CD4-positive, alpha-beta T cell treated with Interleukin-6 for 4 hours (primary cell): ENCODE measurements at places on chromosomes 16 and 17.
A peak's percentile ranks its signal among the peaks of the same experiment; 100 is the strongest.

GRCh38 chr16:80273635-80274538, 266.9 kb upstream of the DYNLRB2 start:
- DNase-seq = no peak

- no peak for DNase-seq
Measured at GRCh38 chr17:1413281-1413791, 13.3 kb upstream of the YWHAE start.

- DNase-seq = no peak
Measured at GRCh38 chr17:35847006-35847405, 21.7 kb downstream of the HEATR9 start.

DNA sequence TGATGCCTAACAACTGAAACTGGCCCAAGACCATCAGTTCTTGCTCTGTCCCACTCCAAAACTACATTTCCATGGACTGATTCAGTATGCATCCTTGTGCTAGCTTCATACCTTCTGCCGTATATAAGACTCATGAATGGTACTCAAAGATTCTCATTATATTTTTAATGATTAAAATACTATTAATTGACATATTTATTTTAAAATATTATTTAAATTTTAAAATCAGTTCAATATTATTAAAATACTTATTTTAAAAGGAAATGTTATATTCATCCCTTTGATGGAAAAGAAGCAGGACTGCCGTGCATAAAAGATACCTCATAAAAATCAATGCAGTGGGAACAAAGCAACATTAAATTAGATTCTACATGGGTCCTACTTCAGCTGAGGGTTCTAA, 153.4 kb downstream of the AXIN2 start:
- DNase-seq = no peak

DNA sequence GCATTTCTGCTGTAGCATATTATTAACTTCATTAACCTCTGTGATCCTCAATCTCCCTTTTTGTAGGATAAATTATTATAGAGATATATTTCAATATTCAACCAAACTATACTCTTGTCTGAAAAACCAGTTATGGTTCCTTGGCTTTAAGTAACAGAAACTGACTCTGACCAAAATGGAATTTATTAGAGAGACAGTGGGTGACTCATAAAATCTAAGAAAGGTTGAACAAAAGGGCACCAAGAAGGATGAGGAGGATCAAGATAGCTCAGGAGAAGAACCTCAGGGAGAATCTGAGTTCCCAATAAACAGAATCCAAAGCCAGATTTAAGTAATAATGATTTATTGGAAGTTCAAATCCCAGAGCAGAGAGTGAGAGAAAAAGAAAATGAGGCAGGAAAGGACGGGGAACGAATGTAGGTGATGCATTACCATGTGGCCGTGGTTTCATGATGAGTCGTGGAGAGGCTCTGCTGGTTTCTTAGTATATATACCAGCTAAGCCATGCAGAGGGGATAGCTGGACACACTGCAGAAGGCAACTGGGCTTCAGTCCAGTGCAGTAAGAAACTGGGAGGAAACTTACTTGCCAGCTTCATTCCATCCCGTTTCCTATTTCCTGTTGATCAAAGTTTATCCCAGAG, 151.5 kb upstream of the GOT2 start:
- no peak for DNase-seq

- DNase-seq = no peak
Measured at GRCh38 chr17:6261466-6261865, 173.5 kb downstream of the AIPL1 start.

- DNase-seq = no peak
Measured at GRCh38 chr16:12646098-12646489, 157.6 kb downstream of the CPPED1 start.

DNA sequence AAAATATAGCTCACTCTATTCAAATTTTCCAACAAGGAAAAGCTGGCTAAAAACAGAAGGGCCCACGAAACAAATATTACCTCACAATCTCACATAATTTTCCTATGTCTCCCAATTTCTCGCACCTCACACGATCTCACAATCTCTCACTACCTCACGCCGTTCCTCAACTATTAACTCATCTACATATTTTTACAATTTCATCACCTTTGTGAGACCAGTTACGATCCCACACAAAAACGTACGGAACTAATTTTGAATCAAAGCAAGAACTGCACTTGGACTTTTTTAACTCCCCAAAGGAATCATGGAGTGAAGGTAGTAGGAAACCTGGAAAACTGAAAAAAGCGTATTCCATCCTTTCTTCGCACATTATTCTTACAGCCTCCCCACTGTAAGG, 1.1 kb downstream of the CBX1 start:
- no peak for DNase-seq

- no peak for DNase-seq
Measured at GRCh38 chr17:70120425-70120824, 45.4 kb downstream of the KCNJ16 start.

GRCh38 chr16:4142268-4142667, 26.0 kb upstream of the ADCY9 start:
- peak; percentile 28 for DNase-seq

- DNase-seq = no peak
Measured at GRCh38 chr16:20611975-20612481, 35.9 kb upstream of the ACSM2B start.

DNA sequence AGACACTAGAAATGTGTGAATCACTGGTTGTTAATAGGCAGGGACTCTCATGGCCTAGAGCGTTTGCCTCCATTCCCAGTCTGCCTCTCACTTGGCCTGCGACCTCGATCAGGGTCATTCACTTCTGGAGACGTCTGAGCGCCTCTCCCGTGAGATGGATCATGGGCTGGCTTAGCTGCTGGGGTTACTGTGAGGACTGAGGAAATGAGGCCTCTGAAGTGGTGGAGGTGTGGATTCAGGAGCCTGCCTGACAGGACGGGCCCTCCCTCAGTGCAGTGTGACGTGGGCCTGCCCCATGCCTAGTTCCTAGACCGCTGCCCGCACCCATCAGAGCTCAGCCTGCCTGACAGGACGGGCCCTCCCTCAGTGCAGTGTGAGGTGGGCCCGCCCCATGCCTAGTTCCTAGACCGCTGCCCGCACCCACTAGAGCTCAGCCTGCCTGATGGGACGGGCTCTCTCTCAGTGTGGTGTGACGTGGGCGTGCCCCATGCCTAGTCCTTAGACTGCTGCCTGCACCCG, 61.9 kb downstream of the BANP start:
- DNase-seq = no peak

DNA sequence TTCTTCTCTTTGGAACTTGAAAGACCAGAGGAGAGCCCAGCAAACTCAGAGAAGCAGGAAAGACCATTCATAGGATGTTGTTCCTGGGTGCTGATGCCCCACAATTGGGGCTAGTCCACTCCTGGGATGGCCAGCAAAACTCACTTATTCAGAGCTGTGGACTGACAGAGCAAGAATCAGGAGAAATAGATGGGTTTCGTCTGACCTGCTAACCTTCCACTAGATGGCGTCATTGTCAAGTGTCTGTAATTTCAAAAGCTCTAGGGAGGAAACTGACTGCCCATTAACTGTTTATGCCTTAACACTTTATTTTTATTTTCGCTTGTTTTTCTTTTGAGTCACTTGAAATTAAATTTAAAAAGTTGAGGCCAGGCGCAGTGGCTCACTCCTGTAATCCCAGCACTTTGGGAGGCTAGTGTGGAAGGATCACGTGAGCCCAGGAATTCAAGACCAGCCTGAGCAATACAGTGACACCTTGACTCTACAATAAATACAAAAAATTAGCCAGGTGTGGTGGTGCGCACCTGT, 28.7 kb upstream of the MILR1 start:
- DNase-seq = peak; percentile 37

DNA sequence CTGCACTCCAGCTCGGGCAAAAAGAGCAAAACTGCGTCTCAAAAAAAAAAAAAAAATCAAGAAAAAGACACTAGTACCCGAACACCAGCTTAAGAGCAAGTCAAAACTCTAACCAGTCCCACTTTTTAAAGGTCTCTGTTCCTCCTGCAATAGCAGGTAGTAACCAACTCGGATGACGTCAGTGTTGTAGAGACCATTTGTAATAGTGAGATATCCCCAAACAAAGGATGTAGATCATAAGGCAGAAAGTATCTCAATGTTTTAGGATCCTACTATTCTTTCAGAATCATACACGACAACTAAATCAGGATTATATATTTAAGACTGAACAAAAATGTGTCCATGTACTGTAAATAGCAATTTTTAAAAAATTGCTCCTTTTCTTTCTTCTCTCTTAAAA, 2.4 kb downstream of the JPT1 start:
- DNase-seq = no peak

- DNase-seq = no peak
Measured at GRCh38 chr16:17370731-17371285, 100.0 kb downstream of the XYLT1 start.

- DNase-seq = no peak
Measured at GRCh38 chr17:78166416-78166815, 2.0 kb upstream of the SYNGR2 start.

DNA sequence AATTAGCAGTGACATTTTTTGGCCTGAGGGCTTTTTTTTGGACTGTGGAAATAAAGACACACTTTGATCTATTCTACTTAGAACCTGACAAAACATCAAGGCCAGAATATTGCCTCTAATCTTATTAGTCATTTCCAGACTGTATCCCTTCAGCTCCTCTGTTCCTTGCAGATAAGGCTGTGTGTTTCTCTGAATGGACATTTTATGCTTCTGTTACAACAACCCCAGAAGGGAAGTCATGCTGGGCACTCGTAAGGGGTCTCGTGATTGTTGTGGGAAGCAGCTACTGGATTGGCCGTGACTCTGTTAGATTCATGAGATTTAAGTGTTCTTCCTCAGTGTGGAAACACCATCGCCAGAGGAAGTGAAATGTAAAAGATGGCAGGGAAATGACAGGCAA, 31.6 kb upstream of the HS3ST2 start:
- no peak for DNase-seq

DNA sequence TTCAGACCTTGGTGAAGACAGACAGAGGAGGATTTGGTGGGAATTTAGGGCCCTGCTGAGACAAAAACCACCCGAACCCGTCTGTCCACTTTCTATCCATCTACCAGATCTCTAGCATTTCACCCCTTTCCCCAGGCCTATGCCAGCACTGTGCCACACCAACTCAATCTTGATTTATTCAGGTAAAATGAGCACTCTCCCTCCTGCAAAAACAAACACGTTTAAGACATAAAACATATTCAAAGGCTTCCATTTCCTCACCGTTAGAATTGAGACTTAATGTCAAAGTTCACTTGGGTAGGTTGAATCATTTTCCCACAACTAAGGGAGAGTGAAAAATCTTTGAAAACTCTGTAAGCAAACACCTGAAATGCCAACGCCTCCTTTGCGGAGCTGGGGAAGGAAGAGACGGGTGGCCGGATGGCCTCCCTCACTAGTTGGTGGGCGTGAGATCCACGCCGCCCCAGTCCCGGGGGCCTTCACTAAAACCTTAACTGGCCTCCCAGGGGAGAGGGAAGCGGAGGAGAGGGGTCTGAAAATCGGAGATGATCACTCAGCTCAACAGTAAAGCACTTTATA, 862 bp downstream of the DCAKD start:
- peak; percentile 62 for DNase-seq

DNA sequence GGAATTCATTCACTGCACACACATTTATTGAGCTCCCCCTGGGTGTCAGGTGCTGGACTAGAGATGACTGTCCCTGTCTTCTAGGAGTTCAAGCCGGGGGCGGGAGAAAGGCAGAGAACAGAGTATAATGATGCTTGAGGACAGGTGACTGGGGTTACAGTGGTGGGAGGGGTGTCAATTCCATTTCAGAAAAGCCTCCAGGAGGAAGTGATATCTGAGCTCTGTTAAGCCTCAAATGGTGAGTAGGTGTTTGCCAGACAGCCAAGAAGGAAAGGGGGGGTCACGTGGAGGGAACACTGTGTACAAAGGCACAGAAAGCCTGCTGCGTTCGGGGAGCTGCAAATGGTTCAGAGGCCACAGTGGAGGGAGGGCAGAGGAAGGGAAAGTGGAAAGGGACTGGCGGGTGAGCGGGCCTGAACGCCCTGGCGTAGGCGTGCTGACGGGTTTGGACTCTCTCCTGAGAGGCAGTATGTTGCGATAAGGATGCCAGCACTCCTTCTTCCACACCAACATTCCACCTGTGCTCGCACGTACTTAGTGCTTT, 9.7 kb upstream of the NXPH3 start:
- no peak for DNase-seq

GRCh38 chr17:57485566-57485865, 229.2 kb downstream of the MSI2 start:
- DNase-seq = no peak

DNA sequence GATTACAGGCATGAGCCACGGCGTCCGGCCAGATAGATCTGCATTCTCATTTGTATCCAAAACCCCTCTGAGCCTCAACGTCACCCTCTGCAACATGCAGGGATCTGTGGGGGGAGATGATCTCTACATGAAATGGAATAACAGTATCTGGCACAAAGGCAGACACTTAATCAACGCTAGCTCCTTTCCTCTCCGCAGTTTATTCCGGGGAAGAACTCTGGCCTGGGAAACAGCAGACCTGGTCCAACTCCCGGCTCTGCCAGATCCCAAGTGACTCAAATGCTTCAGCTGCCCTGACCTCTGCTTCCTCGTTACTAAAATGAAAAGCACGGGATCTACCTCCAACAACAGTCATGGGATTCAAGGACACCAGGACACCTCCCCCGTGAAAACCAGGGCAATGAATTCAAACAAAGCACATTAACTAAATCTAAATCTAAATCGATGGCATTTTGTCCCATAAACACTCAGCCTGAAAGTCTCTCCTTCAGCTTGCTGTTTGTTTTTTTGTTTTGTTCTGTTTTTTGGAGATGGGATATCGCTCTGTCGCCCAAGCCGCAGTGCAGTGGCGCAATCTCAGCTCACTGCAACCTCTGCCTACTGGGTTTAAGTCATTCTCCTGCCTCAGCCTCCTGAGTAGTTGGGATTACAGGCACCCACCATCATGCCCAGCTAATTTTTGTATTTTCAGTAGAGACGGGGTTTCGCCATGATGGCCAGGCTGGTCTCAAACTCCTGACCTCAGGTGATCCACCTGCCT, 78.2 kb downstream of the NXN start:
- no peak for DNase-seq

DNA sequence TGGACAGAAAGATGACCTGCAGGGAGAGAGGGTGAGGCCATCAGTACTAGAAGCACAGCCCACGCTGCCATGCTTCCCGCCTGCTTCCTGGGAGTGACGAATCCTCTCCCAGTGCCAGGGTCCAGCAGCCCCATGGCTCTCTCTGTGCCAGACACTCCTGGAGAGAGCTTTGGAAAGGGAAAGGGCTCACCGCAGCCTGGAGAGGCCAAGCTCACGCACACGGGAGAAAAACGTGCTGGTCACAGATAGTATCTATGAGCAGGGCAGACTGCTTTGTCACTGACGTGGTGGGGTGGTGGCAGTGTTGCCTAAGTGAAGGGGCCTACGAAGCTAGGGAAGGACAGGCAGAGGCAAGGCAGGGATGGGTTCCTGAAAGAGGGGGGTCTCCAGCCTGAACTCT, 5.4 kb downstream of the WBP2 start:
- DNase-seq = no peak

- DNase-seq = no peak
Measured at GRCh38 chr17:70171159-70171558, 1.8 kb downstream of the KCNJ2 start.

GRCh38 chr17:5355421-5356129, 63.9 kb downstream of the NUP88 start:
- DNase-seq = no peak
